LNCaP clone FGC (cell line): ENCODE measurements at places on chromosomes 2 and 18.

- DNase-seq = peak; percentile 85
These were observed 889.1 kb upstream of the GCFC2 start for GRCh38 chr2:76599732-76600368.

DNA sequence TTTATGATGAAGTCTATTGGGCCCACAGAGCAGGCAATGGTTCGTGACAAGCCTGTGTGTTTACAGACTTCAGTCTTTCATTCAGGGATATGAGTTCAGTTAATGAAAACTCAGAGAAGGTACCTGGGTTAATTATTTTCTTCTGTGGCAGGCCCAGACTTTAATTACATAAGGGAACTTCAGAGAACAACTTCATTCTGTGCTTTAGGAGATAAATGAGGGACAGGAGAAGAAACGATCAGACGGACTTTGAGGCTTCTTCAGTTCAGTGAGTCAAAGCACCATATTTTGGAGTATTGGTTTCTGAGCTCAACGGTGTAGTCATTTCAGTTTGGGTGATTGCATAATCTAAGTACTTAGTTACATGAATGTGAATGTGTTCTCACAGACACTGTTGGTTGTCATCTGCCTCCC, 203.0 kb upstream of the KCNJ3 start:
- DNase-seq = no peak

GRCh38 chr2:174602745-174603144, 5.1 kb upstream of the WIPF1 start:
- DNase-seq = no peak

DNA sequence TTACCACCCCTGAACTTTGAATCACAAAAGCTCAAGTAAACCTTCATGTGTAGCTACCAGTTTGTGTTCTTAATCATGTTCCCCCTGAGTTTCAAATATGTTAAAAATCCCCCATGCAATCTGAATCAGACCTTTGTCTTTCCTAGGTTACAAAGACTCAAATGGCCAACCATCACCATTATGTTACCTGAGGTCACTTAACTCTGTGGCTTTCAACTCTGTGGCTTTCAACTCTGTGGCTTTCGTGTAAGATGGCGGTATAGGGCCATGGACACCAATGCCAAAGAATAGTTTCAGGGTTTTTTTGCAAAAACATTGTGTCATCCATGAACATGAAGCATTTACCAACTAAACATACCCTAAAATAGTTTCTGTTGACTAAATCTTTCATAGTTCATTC, 6.7 kb downstream of the ERMN start:
- no peak for DNase-seq

GRCh38 chr2:111028720-111029119, 92.0 kb upstream of the BCL2L11 start:
- DNase-seq = no peak

DNA sequence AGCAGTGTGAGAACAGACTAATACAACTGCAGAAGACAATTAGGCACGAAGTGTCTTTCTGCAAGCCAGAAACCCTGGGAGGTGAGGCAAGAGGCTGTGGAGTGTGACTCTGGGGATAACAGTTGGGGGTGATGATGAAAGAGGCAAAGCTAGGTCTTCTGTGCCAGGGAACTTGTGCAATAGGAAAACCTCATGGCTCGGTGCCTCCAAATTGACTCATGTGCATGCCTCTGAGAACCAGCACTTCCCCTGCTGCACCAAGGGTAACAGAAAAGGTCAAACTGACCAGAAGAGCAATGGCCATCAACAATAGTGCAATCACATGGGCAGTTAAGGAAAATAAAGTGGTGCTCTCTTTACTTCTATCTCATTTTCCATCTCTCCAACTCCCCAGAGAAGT, 136.4 kb downstream of the SCG2 start:
- DNase-seq = no peak

- DNase-seq = no peak
These were observed 74.7 kb downstream of the KLHL14 start for GRCh38 chr18:32698153-32698552.

DNA sequence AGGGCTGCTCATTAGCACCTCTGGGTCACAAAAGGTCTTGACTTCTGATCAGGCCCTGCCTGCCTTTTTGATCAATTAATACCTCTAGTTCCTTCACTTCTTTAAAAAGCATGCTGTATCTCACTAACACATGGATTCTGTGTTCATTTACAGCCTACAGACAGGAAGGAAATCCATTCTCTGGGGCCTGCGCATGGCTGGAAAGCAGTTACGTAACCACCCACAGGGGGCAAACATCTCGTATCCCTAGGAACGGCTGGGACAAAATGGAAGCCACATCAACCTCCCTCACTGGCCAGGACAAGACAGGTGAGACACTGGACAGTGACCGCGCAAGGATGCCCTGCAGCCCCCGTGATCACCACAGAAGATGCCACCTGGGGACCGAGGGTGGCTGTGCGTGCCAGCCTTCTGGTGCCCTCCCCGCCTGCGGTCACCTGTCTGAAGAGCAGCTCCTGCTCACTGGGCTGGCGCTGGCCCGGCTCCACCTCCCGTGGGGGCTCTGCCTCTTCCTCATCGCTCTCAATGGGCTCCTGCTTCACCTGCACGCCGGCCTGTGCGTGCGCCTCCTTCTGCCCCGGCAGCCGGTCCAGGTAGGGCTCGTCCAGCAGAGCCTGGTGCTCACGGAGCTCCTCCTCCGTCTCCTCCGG, 266.9 kb downstream of the TWIST2 start:
- no peak for DNase-seq

DNA sequence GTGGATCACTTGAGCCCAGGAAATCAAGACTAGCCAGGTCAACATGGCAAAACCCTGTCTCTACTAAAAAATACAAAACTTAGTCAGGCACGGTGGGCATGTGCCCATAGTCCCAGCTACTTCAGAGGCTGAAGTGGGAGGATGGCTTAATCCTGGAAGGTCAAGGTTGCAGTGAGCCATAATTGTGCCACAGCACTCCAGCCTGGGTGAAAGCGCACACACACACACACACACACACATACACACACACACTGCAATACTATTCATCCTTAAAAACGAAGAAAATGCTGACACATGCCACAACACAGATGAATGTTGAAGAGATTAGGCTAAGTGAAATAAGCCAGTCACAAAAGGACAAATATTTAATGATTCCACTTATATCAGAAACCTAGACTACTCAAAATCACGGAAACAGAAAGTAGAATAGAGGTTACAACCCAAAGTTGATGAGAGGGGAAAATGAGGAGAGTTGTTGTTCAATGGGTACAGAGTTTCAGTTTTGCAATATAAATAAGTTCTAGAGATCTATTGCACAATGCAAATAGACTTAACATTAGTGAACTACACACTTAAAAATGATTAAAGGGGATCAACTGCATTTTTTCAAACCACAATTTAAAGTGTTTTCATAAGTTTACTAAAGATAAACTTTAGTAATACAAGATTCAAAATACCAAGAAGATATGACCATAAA, 114.5 kb downstream of the USP34 start:
- no peak for DNase-seq

- no peak for DNase-seq
These were observed 21.9 kb downstream of the FAM124B start for GRCh38 chr2:224379986-224380385.

DNA sequence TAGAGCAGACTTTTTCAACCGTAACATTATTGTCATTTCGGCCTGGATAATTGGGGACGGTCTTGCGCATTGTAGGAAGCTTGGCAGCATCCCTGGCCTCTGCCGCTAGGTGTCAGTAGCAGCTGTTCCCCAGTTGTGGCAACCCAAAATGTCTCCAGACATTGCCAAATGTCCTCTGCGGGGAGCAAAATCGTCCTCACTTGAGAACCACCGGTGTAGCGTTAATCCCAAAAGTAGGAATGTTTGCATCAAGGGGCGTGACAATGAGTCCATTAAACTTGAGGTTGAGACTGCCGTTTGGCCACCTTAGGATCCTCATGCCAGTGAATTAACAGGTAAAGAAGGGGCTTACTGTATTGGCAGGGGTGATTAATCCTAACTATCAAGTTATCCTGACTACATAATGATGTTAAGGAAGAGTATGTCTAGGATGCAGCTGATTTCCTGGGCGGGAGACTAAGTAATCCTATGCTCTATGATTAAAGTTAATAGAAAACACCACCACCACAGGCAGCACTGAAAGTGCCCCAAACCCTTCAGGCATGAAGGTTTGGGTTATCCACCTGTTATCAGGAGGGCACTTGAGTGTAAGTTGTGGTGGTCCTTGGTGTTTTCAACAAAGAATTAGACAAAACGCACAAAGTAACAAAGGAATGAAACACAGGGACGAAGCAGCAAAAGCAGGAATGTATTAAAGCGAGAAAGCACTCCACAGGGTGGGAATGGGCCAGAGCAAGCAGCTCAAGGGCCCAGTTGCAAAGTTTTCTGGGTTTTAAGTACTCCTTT, 4.9 kb upstream of the ZC3H8 start:
- DNase-seq = no peak

DNA sequence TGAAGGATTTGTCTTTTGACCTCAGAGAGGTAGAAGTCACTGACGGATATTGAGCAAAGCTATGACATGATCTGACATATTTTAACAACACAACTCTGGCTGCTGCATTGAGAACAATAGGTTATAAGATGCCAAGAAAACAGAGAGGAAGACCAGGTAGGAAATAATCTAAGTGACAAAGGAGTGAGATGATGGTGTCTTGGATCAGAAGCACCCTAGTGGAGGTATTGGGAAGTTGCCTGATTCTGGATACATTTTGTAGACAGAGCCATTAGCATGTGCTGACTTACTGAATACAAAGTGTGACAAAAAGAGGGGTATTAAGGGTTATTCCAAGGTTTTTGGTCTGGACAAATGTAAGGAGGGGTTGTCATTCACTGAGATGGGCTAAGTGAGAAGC, 1438.1 kb downstream of the DPP10 start:
- no peak for DNase-seq

- DNase-seq = no peak
These were observed 35.6 kb upstream of the FEZ2 start for GRCh38 chr2:36633470-36634092.

- DNase-seq = no peak
These were observed 5.8 kb downstream of the MYO1B start for GRCh38 chr2:191250986-191251385.

GRCh38 chr2:11056614-11057013, 98.7 kb upstream of the SLC66A3 start:
- no peak for DNase-seq

GRCh38 chr2:127485051-127485693, 41.1 kb downstream of the IWS1 start:
- no peak for DNase-seq

- no peak for DNase-seq
These were observed 358 bp downstream of the USP37 start for GRCh38 chr2:218567797-218568189.

GRCh38 chr2:1639086-1639858, 105.0 kb downstream of the PXDN start:
- no peak for DNase-seq

DNA sequence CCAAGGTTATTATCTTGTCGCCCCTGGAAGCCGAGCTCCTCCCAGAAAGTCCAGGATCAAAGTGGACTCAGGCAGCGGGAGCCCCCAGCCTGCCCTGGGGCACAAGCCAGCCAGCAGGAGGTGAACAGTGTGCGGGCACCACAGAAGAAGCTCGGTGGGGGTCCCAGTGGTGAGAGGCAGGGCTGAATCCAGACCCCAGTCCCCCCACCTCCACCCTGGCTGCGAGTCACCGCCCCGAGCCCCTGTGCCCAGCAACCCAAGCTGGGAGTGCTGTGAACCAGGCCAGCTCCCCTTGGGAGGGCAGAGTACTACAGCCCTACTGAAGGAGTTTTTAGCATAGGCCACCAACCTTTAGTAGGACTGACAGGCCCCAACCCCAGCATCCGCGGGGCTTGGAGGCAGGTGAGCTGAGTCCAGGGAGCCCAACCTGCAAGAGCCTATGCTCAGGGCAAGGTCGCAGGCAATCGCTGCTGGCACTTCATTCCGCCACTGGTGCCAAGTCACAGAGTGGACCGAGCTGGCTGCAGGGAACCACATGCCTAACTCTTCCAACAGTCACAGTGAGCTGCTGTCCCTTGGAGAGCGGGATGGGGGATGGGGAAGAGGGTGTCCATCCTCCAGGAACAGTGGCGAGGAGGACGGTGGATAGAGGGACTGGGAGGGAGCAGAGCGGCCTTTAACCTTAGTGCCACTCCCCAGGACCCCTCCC, 3.0 kb downstream of the PIEZO2 start:
- no peak for DNase-seq

GRCh38 chr2:236985761-236986339, 99.8 kb upstream of the COPS8 start:
- no peak for DNase-seq

DNA sequence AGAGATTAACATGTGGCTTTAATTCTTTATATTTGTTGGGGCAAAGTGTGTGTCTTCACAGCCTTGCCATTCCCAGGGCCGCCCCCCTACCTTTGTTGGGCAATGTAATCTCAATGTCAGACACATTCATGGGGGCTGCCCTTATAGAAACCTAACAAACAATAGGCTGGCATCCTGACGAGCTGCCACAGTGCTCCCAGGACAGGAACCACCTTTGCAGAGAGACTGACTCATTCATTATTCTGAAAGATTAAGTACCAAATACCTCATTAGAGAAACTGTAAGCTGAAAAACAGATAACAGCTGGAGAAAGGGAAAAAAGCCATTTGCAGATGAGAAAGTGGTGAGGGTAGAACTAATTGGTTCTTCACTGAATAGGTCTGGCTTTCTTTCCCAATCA, 1587.5 kb upstream of the PIK3C3 start:
- no peak for DNase-seq

- no peak for DNase-seq
These were observed 33.8 kb downstream of the PROC start for GRCh38 chr2:127451981-127452380.

DNA sequence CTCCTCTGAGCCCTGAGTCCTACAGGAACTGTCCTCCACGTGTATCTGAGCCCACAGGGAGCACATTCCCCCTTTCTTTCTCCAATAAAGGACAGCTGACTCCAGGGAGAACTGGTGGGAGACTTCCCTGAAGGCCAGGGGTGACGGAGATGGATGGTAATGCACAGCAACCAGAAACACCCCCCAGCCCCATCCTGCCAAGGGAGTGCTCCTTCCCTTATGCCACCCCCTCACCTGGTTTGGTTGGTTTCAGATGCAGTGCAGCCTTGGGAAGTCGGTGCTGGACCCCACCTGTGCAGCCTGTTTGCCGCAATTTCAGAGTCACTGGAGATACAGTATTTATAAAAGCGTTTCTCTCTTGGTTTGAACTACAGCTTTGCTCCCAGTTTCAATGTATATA, 24.0 kb downstream of the GPR55 start:
- no peak for DNase-seq

- DNase-seq = no peak
These were observed 103.7 kb downstream of the NCK2 start for GRCh38 chr2:105848367-105848766.

DNA sequence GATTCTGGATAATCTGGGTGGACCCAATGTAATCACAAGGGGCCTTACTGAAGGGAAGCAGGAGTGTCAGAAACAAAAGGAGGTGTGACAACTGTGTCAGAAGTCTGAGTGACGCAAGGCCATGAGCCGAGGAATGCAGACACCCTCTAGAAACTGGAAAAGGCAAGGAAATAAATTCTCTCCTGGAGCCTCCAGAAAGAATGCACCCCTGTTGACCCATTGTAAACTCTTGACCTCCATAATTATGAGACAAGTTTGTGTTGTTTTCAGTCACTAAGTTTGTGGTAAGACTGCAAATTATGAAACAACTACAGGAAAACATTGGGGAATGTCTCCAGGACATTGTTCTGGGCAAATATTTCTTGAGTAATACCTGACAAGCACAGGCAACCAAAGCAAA, 47.3 kb upstream of the B3GNT7 start:
- DNase-seq = no peak

- no peak for DNase-seq
These were observed 1.7 kb downstream of the MEIS1 start for GRCh38 chr2:66436581-66437001.
